Anterior cingulate cortex (tissue), 58 donors: ENCODE measurements at places on chromosomes 1 and 21.

DNA sequence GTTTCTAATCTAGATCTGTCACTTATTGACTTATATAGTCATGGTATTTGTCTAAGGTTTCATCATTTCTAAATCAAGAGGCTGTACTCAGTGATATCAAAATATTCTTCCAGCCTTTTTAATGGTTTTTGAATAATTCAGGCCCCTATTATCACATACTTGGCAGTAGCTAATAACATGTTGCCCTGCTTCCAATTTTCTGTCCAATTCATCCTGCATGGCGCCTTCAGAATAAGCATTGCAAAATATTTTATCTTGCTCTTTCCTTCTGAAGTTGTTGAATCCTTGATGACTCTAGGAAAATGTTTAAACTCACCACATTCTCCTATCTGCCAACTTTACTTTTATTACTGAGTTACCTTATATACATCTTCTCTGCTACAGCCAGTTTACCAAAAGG is 517.2 kb upstream of the B3GALT2 start:
- no peak for DNase-seq

DNA sequence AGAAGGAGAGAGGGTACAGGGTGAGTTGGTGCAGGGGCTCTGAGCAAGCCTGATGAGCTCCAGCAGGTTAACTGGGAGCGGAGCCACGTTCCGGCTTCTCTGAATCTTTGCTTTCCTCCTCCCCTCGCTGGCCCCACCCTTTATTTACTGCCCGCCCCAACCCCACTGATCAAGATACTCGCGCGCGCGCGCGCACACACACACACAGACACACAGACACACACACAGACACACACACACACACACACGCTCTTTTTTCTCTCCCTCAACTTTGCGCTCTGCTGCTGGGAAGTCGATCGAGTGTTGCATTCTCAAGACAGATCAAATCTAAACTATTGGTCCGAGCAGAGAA is at the start of gene GRIK1:
Gene GRIK1, minus strand, starts transcription at position 73 of the 352 bp plus-strand sequence.
- DNase-seq = peak; percentile 37

DNA sequence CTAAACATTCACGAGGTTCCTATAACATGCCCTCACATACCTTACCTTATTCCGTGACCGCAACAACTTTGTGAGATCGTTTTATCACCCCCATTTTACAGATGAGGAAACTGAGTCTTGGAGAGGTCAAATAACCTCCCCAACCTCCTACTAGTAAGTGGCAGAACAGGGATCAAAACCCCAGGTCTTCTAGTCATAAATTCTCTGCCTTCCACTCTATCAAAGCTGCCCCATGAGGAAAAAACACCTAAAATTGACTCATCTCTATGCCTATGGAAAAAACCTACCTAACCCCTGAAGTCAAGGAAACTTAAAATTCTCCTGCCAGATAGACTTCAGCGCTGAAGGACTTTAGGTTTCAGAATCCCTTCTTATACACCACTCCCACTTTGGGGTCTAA is 69.5 kb upstream of the ERRFI1 start:
- DNase-seq = no peak

DNA sequence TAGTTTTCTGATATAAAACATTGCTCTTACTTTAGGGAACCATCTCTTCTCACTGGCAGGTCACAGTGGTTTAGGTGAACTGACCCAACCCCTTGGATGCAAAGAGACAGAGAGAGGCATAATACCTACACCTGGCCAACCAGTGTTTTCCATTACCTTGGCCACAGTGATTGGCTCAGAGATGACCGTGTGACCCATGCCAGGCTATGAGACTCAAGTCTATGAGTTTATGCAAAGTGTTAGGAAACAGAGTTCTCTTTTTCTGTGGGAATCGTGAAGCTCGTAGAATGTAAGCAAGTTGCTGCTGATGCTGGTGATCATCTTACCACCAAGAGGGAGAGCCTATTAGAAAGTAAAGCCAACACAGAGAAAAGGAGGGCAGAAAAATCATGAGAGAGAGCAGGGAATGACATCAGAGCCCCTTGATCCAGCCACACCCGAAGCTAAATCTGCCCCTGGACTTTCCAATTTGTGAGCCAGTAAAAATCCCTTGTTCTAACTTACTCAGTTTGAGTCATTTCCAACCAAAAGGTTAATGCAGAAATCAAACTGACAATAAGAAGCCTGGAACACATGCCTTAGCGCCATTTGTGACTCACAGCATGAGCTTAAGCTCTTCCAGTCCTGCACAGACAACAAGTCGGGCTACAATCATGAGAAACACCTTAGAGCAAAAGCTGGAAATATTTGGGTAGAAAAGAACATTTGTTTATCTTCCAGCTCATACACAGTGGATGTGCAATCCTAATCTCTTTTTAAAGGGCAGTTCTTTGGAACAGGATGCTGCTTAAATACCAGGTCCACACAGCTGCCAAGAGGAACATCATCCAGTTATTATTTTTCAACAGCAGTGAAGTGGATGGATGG is 81.3 kb upstream of the KAZN start:
- no peak for DNase-seq

DNA sequence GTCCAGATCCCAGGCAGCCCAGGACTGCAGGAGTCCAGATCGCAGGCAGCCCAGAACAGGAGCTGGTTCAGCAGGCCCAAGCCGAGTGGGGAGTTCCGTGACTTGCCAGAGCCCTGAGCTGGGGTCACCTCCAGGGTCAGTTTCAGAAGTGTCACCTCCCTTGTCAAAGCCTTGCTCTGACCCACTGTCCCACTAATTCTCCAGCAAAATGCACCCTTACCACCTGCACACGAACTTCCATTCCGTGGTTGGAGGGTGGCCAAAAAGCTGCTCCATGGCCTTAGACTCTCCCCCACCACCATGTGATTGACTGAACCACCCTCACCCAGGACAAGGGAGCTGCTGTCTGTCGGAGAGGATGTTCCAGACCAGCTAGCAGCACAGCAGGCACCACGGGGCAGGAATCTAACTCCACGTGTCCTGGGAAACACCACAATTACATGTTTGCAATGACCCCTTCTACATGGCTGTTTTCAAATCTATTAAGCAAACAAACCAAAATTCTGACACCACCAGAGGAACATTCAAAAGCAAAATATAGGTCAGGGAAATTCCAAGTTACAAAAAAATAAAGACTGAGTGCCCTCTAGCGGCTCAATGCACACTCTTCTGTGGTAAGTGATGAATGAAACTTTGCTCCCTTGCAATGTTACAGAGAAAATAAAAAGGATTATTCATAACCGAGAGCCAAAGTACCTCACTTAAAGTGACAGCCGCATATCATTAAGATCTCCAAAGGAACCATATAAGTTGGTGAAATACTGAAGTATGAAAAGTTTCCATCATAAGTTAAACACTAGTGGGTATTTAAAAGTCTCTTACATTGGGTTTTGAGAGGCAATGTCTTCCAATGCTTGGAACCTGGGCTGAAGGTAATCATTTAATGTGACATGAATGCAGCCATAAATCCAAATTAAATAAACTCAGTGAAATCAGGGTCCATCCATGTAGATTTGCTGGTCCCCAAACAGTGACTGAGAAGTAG is 76.3 kb downstream of the NPHP4 start:
- DNase-seq = peak; percentile 48

DNA sequence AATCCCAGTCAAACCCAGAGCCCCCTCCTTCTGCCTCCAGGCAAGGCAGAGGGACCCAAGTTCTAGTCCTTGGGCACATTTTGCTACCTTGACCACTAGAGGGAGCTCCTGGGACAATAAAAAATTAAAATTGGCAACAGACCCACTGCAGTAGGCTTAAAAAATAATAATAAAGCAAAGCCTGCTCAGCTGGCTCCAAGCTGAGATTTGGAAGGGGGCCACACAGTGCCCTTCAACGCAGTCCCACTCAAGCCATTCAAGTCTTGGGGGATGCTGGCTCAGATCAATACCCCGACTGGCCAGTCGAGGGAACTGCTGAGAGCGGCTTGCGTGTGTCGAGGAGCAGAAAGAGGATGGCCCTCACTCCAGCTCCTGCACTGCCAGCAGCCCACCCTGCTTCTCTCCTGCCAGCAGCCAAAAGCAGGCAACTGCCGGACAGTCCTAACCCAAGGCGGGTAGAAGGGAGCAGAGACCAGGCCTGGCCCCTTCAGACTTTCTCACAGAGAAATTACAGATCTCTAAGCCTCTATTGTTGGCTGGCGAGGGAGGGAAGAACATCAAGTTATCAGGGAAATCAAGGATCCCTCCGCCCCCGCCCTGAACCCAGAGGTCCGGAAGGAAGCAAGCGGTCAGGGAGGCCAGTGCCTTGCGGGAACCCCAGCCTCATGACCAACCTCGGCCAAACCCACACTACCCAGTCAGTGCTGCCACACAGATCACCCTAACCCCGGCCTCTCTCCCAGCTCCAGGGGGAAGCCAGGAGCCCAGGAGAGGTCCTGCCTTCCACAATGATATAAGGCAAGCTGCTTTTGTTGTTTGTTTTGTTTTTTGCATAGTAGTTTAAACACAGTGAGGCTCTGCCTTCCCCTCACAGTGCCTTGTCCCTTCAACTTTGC is 4.9 kb upstream of the ALDH4A1 start:
- peak; percentile 47 for DNase-seq

DNA sequence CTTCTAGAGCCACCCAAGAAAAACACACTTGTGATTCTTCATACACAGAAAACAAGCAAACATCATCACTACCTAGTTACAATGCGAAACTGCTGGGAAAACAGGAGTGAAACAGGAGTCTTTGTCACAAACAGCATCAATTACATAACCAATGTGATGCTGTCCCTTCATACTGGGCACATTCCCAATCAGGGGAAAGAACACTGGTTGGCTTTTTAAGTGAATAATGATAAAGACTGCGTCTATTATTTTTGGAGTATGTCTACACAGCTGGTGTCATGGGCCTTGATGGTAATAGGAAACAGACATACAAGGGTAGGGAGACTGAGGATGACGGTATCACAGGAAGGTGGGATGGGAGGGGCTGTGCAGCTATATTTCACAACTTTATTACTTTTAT is 43.3 kb downstream of the SIPA1L2 start:
- DNase-seq = no peak

- no peak for DNase-seq
Measured at GRCh38 chr1:156146020-156146768, 7.2 kb upstream of the SEMA4A start.

DNA sequence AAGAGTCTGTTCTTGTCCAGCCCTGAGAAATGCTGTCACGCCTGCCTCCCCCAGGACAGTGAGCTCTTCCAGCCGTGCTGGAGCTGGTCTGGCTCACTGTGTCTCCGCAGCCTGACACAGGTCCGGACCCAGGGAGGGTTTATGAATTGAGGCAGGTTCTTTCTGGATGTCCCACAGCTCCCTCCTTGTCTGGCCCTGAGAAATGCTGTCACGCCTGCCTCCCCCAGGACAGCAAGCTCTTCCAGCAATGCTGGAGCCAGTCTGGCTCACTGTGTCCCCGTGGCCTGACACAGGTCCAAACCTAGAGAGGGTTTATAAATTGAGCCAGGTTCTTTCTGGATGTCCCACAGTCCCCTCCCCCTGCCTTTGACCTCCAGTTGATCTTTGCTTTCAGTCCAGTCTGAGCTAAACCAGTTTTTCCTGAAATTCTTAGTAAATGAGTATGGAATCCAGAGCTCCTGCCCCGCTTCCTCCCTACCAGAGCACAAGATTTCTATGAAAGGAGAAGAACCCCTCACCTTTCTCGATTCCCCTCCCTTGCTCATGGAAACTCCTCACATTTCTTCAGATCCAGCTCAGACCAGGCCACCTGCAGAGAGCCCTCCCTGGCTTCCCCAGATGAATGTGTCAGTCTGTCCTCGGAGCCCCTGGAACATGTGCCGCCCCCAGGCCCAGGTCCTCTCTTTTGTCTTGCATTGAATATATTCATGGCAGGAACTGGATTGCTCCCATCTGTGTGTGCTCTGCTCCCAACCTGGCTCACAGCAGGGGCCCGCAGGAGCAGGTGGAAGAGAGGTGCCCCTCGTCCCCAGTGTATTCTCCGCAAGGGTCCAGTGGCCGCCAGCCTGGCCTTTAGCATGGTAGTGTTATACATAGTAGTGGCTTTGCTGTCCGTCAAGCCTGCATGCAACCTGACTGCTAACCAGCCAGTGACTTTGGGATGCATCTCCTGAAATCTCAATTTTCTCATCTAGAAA is 116.3 kb downstream of the EPHB2 start:
- DNase-seq = no peak
